Neural progenitor cell (in vitro differentiated cells): ENCODE measurements at places on chromosomes 13 and 19.

DNA sequence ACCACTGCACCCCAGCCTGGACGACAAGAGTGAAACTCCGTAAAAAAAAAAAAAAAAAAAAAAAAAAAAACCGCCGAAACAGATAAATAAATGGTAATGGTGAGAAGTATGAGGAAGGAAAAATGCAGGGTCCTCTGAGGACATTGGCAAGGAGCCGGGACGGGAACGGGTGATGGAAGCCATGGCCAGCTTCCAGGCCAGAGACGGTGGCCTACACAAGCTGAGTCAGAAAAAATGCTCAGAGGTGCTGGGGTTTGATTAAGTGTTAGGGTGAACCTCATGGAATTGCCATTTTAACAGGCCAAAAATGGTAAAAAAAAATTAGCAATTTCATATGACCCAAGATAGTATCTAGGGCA is 866 bp upstream of the ZSWIM4 start:
- no peak for DNase-seq

GRCh38 chr13:37067874-37068273 is 8.4 kb upstream of the SUPT20H start:
- no peak for DNase-seq

DNA sequence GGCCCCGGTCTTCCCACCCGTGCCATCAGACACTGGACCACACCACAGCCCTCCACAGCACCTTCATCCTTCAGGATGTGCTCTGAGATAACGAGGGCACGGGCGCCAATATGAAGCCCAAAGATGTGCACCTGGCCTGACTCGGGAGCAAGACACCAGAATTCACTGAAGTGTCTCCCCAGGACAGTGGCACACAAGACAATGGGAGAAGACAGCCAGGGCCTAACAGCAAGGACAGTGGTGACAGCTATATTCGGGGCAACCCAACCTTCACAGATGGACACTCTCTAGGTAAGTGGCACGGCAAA is 7.2 kb downstream of the DDX39A start:
- DNase-seq: no peak

DNA sequence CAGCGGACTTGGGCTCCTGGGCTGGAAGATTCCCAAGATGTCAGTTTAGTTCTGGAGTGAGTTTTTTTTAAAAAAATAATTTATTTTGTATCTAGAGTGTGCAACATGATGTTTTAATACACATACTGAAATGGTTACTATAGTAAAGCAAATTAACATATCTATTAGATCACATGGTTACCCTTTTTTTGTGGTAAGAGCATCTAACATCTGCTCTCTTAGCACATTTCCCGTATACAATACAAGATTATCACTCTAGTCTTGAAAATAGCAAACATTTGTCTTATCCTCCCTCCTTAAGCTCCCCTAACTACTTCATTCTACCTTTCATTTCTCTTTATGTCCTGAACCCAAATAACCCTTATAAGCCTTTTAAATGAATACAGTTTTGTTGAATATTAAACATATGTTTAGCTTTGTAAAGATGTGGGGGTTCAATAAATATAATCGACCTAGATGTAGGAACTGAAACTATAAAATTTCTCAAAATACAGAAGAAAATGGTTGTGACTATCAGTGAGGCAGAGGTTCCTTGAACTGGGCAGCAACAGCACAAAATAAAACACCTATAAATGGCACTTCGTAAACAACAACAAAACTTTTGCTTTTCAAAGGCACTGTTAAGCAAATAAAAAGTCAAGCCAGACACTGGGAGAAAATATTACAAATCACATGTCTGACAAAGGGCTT is 466.6 kb downstream of the FGF9 start:
- no peak for DNase-seq
